Astrocyte (in vitro differentiated cells and primary cell): ENCODE measurements at places on chromosomes 16 and 17. TPM values are rescaled to one million over a fixed set of nuclear protein-coding genes. Genes with fewer than 3 reads are reported as not detected.

DNA sequence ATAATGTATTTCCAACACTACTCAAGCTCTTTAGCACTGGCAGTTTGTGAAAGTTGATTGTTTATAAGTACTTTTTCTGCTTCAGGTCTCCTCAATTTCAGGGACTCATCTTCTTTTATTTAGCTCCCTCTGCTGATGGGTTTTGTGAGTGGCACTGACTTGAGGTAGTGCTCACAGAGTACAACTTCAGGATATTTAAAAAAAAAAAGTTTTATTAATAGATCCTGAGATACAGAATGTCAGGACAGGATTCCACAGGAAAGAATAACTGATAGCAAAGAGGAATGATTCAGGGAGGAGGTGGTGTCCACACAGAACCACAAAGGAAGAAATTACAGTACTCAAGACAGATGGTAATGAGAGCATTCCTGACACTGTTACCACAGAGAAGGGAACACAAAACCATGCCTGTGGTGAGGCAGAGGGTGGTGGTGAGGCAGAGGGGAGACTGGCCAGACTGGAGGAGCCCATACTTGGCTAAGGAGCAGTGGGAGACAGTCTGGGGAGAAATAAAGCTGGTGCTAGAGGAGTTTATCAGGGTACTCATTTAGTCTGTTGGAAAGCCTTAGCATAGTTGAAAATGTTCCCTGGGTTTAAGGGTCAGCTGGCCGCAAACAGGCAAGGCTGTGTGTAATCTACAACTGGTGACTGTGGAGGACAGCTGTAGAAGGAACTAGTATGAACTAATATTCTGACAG is 63.7 kb downstream of the SPAG9 start:
- DNase-seq: peak; percentile 100
- peak overlapping the region; percentile 82 for H3K27ac ChIP-seq
- peaks cover 31% of the 10 kb centered on the region for H3K4me1 ChIP-seq
- H3K27me3 ChIP-seq: no peaks in the 10 kb centered on the region
- peak overlapping the region; percentile 21 for H3K4me3 ChIP-seq

GRCh38 chr17:13920413-13920812 is 148.9 kb upstream of the COX10 start:
- no peaks in the 10 kb centered on the region for H3K4me1 ChIP-seq
- no peaks in the 10 kb centered on the region for H3K27me3 ChIP-seq
- no peaks in the 10 kb centered on the region for H3K36me3 ChIP-seq
- H3K4me3 ChIP-seq: no peak overlapping the region

GRCh38 chr16:57089406-57089805 is 3.0 kb upstream of the CPNE2 start:
- no peak overlapping the region for H3K27ac ChIP-seq
- peaks cover 17% of the 10 kb centered on the region for H3K4me1 ChIP-seq
- H3K27me3 ChIP-seq: no peaks in the 10 kb centered on the region
- H3K4me3 ChIP-seq: no peak overlapping the region
- no peaks in the 10 kb centered on the region for H3K36me3 ChIP-seq

DNA sequence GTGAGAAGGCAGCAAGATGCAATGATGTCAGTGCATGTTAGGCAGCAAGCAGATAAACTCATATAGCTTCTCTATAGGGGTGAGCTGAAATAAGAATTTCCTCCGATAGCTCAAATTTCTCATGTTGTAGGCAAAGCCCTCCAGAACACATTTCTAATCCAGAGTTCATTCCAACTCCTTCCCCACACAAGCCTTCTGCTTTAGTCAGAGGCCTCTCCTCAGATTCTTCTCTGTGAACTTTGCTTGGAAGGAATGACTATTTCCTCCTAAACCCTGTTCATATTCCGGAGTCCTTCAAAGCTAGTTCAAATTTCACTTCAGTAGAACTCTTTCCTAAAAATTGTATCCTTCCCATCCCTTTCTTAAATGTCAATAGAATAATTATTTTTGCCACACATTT is 144.8 kb downstream of the KCNJ2 start:
- H3K4me3 ChIP-seq: peak overlapping the region; percentile 9
- H3K27me3 ChIP-seq: no peaks in the 10 kb centered on the region
- no peaks in the 10 kb centered on the region for H3K36me3 ChIP-seq
- DNase-seq: peak; percentile 91
- peak overlapping the region; percentile 82 for H3K27ac ChIP-seq

- H3K27ac ChIP-seq: no peak overlapping the region
- no peaks in the 10 kb centered on the region for H3K27me3 ChIP-seq
- no peak for DNase-seq
Observed at GRCh38 chr17:78910497-78911284, 7.7 kb upstream of the CEP295NL start.

- H3K36me3 ChIP-seq: peaks cover 7% of the 10 kb centered on the region
- no peak overlapping the region for H3K27ac ChIP-seq
- no peak overlapping the region for H3K4me3 ChIP-seq
- H3K4me1 ChIP-seq: peaks cover 6% of the 10 kb centered on the region
- DNase-seq: no peak
Observed at GRCh38 chr17:77498791-77499698, 358.3 kb downstream of the SEC14L1 start.

GRCh38 chr16:5354645-5355044 is 257.1 kb upstream of the EEF2KMT start:
- DNase-seq: no peak
- H3K36me3 ChIP-seq: no peaks in the 10 kb centered on the region
- no peak overlapping the region for H3K4me3 ChIP-seq
- H3K27ac ChIP-seq: no peak overlapping the region
- no peaks in the 10 kb centered on the region for H3K27me3 ChIP-seq

Gene DLX4
- not detected in 2 replicates for total RNA-seq

GRCh38 chr17:73851091-73851490 is 206.8 kb upstream of the SDK2 start:
- no peaks in the 10 kb centered on the region for H3K36me3 ChIP-seq
- no peak overlapping the region for H3K27ac ChIP-seq
- no peak for DNase-seq
- H3K4me1 ChIP-seq: no peaks in the 10 kb centered on the region
- no peak overlapping the region for H3K4me3 ChIP-seq
- H3K27me3 ChIP-seq: no peaks in the 10 kb centered on the region

Gene RNU2-1
- 4,186 and 4,812 TPM in 2 replicates for total RNA-seq

Gene CCL14
- not detected in 2 replicates for total RNA-seq

DNA sequence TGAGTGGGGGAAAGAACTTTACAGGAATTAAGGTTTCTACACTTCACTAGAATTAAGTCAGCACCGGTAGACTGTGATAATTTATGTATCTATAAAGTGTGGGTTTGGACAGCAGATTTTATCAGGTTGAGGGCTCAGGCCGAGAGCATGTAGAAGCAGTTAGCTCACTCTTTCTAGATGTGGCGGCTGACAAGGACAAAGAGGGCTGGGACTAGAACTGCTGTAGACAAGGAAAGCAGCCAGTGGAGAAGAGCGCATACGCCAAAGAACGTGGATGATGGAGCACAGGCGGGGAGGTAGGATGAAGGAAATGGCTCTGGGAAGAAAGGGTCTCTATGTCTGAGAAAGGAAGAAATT is 504 bp upstream of the GOSR1 start:
- H3K4me1 ChIP-seq: peaks cover 4% of the 10 kb centered on the region
- DNase-seq: peak; percentile 11
- H3K27me3 ChIP-seq: no peaks in the 10 kb centered on the region
- H3K4me3 ChIP-seq: peak overlapping the region; percentile 95
- peaks cover 13% of the 10 kb centered on the region for H3K36me3 ChIP-seq

Gene TP53TG3D
- not detected in 2 replicates for total RNA-seq
